ENCODE measurements at places on chromosomes 11 and 22.
A peak's percentile ranks its signal among the peaks of the same experiment; 100 is the strongest.

DNA sequence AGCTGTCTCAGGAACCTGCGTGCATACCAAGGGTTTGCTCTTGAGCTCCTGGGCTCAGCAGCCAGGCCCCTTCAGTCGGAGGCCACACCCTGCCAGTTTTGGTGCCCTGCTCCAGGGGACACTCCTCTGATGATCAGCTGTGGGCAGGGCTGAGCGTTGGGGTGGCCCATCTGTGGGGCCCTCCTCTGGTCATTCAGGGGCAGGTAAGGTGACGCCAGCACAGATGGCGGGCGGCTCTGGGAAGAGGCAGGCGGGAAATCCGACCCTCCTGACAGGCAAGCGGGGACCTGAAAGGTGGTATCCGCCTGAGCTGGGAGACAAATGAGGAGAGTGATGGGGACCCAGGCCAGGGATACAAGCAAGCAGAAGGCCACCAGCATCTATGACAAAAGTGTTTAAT lies 3.8 kb upstream of the MFNG start:
- no peak for DNase-seq

DNA sequence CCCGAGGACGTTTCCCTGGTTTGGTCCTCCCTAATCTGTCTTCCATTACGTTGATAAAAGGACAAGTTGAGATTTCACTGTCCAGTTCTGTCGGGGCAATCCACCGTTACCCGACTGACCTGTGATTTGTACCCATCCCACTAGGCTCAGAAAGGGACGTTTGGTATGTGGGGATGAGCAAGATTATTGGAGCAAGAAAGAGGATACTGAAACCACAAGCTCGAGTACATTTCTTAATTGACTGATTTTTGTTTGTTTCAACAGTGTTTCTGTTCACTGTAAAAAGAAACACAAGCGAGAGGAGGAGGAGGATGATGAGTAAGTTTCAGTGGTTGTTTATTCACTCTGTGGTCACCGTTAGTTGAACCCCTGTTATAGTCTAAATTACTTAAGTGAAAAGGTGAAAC lies 969 bp downstream of the CCDC117 start:
- peak; percentile 80 for DNase-seq

- DNase-seq = no peak
These were observed 126.6 kb downstream of the DSCAML1 start for GRCh38 chr11:117670443-117670842.

DNA sequence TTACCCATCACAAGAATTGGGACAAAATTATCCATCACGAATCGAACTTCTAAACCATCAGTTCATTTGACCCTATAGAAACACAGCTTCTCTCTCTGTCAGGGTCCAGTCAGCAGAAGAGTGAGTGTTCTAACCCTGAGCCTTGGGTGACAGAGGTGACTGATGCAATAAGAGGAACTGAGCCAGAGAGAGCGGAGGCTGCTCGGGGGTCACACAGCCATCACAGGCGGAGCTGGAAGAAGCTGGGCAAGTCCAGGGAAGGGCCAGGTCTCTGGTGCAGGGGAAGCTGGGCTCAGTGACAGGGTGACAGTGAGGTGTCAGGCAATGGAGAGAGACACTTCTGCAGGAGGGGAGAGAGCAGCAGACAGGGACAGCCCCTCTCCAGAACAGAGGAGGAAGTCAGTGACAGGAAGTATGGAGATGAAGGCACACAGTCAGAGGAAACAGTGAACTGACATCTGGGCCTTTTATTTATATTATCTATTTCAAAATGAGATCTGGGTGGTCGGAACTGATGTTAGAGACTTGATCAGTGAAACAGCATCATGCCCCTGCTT lies 184.0 kb upstream of the TBCEL start:
- no peak for DNase-seq

GRCh38 chr11:70477609-70478008 lies 79.3 kb downstream of the CTTN start:
- no peak for DNase-seq

- DNase-seq = no peak
These were observed 44.0 kb downstream of the FDX1 start for GRCh38 chr11:110473706-110474105.

DNA sequence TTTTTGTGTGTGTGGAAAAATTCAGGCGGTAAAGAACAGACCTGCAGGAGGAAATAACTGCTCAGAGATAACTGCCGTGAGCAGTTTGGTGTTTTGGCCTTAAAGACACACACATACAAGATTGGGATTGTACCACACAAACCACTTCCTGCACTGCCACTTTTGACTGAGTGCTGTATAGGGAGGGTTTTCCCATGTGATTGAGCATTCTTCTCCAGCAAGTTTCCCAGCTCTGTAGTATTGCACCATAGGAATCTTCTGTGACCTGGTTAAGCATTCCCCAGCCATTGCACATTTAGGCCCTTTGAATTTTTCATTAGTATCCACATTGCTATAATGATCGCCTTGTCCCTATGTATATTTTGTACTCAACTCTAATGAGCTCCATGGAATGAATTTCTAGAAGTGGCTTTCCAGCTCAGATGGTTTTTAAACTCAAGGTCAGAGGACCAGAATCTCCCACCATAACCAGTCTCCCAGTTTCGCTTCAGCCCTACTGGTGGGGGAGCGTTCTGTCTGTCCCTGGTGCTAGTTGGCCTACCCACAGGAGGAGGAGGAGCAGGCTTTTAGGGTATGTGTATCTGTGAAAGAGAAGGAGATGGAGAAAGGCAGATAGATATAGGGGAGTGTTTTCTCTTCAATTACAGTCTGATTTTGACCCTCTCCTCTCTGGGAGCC lies 9.3 kb downstream of the CD82 start:
- peak; percentile 98 for DNase-seq

DNA sequence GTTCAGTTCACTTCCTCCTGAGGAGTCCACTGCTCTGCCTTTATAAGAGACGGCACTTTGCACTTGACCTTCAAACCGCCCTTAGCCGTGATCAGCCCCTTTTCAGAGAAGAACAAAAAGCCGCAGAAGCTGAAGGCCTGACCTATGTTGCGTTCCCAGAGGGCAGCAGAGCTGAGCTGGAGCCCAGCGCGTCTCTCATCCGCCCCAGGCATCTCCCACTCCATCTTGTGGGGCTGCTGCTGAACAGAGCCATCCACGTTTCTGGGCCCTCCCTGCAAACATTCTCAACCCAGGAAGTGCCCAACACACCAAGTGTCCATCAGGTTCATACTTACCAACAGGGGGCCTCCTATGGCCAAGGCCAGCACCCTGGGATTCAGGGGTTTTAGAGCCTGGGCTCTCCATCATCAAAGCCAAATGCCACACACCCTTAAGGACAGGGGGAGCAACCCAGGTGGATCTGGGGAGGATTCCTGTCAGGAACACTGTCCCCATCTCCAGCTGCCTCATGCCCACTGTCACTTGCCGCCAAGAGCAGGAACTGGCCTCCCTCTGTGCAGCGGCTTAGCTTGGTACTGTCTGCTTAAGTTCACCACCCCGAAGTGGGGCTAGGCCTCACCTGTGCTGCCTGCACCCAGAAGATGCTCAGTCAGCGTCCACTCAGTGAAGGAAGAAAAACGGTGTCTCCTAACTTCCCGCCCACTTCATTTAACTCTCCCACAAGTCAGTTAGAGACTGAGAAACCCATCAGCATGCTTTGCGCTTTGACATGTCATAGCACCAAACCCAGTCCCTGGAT lies 16.0 kb upstream of the EFCAB6 start:
- DNase-seq = no peak

DNA sequence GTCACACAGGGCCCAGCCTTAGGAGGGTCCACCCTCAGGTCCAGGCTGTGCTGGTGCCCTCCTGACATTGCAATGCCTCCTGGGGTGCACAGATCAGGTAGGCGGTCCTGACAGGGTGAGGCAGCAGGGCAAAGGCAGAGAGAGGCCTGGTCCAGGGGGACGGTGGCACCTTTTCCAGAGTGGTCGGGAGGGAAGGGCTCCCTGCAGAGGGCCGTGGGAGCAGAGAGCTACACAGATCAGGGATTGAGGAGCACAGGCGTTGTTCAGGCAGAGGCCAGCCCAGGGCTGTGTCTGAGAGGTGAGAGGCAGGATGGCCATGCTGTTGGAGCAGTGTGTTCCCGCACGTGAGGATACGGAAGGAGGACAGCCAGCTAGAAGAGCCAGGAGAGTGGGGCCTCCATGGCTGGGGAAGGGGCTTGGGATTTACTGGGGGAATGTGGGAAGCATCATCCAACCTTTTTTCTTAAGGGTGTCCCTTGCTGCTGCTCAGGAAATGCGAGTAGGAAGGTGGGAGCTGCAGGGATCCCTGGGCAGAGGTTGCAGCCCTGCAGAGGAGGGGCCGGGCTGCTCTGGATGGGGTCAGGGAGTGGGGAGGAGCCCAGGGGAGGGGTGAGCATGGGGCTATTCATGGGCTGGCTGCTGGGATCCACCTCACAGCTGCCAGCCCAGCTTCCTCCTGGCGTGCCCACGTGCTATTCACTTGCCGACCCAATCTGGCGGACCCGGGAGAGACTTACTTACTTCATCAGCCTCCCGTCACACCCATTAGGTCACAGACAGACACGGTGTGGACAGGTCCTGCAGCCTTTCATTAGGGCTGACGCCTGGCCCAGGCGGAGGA lies 1516.4 kb downstream of the TBC1D22A start:
- DNase-seq = no peak

DNA sequence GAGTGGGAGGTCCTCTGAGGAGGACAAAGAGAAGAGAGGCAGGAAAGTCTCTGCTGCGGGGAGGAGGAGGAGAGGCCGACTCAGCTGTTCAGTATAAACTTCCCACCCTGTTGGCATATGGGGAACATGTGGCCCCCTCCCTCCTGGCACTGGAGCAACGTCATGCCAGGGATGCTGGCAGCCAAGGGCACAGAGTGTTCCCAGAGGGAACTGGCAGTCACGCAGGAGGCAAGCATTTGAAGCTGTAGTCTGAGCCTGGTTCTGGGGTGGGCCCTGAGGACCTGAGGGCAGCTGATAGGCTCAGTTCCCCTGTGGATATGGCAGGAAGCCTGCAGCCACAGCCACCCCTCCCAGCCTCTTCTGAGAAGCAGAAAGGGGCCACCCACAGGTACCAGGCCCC lies 67.1 kb upstream of the TSPAN18 start:
- no peak for DNase-seq

GRCh38 chr11:2968341-2968900 lies 23.7 kb downstream of the NAP1L4 start:
- no peak for DNase-seq

- DNase-seq = no peak
These were observed 21.6 kb upstream of the OR6X1 start for GRCh38 chr11:123775715-123776549.

- no peak for DNase-seq
These were observed 82.1 kb downstream of the HIPK3 start for GRCh38 chr11:33339247-33339646.

GRCh38 chr11:123033895-123034294 lies 28.0 kb downstream of the HSPA8 start:
- DNase-seq = peak; percentile 31

DNA sequence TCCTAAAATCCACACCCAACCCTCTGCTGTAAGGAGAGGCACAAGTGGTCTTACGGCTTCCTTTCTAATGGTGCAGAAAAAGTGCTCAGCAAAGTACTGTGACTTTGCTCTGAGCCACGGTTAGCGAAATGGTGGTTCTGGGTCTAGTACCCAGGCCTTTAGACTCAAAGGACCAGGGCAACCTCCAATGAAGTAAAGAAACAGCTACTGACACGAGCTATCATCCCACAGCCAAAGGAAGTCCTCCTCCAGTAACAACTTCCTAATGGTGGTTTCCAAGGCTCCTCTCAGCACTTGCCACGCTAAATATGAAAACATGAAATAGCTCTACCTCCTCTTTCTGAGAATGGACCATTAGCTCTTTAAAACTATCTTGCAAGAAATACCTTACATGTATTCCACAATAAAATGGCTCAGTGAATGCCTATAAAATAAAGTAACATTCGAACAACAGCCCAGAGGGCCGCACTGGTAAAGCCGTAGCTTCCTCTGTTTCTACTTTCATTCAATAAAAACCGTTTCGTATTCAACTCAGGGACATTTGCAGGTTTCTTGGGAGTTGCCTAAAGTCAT lies 122.4 kb downstream of the ETS1 start:
- no peak for DNase-seq

- no peak for DNase-seq
These were observed 21.7 kb upstream of the TH start for GRCh38 chr11:2193099-2193887.

- DNase-seq = no peak
These were observed 9.9 kb upstream of the TTLL1 start for GRCh38 chr22:43099095-43099494.

DNA sequence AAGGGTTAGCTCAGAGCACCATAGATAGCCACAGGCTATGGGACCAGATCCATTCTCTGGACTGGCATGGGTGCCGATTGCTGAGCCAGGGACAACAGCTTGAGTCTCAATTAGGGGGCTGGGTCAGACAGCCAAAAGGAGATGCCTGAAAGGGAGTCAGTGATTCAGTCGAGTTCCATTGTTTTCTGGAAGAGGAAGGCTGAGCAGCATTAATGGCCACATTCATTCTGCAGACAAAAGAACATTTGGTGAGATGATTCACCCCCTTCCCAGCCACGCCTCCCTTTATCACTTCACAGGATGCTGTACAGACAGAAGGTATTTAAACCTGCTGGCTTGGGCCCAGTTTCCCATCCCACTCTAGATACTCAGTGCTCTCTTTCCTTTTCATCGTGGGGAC lies 131.9 kb downstream of the ADAMTS15 start:
- DNase-seq = peak; percentile 91

GRCh38 chr11:19400296-19400695 lies 159.6 kb upstream of the E2F8 start:
- no peak for DNase-seq

- DNase-seq = no peak
These were observed 19.6 kb upstream of the IL18BP start for GRCh38 chr11:71979094-71979493.

DNA sequence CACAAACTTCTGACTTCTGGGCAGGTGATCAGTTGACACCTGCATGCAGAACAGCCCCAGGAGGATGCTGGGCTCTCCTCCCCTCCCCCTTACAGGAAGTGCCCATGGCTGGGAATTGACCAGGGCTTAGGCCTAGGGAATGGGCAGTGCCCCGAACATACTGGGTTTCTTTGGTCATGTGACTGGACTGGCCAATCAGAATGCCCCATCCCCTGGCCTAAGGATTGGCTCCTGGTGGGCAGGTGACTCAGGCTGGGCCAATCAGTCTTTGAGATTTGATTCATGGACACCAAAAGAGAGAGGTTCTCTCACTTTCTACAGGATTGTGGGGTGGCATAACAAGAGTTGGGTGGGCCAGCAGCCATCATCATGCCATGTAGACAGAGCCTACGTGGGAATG lies 37.1 kb downstream of the MCM5 start:
- DNase-seq = no peak

- DNase-seq = peak; percentile 14
These were observed 51.7 kb upstream of the PRODH start for GRCh38 chr22:18987765-18988164.

GRCh38 chr22:20805972-20806471 lies 32.1 kb downstream of the SERPIND1 start:
- no peak for DNase-seq

GRCh38 chr11:8756201-8756600 lies 73.6 kb downstream of the RPL27A start:
- no peak for DNase-seq

- DNase-seq = no peak
These were observed 128.6 kb downstream of the WNT11 start for GRCh38 chr11:76077575-76078150.

Measured in renal cortical epithelial cell (primary cell).